IMR-90 (cell line): ENCODE measurements at places on chromosomes 5 and 9.

DNA sequence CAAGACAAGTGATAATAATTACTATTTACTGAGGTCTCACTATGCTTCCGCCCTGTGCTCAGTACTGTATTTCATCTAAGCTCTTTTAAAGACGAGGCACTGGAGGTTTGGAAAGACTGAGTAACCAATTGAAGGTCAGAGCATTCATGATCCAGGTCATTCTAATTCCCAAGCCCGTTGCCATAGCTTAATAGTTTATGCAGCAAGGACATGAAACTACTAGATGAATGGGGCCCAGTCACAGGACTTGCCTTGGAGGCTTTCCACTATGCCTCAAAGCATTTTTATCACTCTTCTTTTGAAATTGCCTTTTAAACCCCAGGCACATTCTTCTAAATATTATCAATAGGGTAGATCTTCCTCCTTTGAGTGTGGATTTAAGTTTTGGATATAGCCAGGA lies 17.2 kb upstream of the NFIB start:
- no peak for DNase-seq

GRCh38 chr5:115855959-115856358 lies 14.2 kb downstream of the AP3S1 start:
- peak; percentile 24 for DNase-seq

- no peak for DNase-seq
Measured at GRCh38 chr9:19631181-19631580, 157.7 kb downstream of the SLC24A2 start.

- no peak for DNase-seq
Measured at GRCh38 chr9:122144836-122145591, 14.6 kb downstream of the NDUFA8 start.

DNA sequence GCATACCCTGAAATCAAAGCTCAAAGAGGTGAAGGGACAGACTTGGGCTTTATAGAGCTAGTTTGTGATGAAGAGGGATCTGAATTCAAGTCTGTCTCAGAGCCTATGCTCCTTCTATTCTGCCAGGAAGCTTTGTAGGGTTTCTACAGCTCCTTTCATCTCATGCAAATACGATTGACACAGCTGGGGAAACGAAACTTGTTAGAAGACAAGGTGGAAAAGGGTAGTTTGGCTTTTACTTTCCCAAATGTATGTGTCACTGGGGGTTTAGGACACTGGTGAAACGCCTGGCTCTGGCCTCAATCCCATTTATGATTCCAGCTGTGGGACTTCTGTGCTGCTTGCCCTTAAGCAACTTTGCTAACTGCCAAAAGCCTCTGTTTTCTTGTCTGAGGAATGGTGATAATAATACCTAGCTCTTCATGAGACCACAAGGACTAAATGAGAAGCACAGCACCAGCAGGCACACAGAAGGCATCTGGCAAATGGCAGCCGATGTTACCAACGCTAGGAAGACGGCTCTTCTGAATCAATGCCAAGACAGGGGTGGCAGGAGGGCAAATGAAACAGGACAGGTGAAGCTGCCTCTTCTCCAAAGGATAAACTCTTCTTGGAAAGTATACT lies 70.3 kb upstream of the EQTN start:
- no peak for DNase-seq

DNA sequence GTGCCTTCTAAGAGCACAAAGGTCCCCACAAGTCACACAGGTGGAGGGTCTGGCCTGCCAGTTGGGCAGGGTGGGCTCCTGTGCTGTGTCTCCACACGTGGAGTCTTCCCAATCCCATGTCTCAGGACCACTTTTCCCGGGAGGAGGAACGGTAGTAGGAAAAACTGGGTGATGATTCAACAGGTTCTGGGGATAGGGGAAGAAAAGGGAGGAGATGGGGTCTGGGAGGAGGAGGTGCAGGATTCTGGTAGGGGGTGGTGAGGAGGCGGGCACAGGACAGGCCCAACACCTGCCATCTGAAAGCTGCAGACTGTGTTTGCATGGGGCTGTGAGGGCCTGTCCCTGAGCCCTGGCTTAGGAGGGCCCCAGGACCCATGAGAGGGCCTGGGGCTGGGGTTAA lies 215.2 kb downstream of the HSPA4 start:
- no peak for DNase-seq

DNA sequence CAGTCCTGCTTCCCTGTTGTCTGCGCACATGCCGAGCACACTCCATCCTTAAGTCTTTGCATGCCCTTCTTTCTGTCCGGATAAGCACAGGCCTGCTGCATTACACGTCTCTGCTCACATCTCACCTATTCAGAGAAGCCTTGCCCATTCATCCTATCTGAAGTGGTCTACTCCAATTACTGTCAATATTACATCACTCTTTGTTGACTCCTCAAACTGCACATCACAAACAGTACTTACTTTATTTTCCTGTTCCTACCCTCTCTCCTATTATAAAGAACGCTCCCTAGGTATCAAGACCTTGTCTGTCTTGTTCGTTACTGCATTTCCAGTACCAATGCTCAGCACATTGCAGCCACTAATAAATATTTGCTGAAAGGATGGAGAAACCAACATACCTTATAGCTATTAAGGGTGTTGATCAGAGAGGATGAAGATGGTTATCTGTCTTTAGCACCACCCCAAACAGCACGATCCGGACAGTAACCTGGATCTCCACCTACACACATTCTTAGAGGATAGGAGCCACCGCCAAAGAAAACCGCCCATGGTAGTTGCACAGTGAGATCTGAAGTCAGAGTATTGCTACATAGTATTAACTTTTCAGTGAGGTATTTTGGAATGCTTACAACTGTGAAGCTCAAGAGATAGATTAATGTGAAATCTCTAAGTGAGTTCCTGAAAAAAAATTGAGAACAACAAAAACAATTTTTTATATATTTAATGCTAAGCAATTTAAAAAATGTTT lies 1.6 kb upstream of the PRRC1 start:
- DNase-seq, result no peak

- DNase-seq, result no peak
Measured at GRCh38 chr5:9646843-9647242, 16.7 kb upstream of the TAS2R1 start.

DNA sequence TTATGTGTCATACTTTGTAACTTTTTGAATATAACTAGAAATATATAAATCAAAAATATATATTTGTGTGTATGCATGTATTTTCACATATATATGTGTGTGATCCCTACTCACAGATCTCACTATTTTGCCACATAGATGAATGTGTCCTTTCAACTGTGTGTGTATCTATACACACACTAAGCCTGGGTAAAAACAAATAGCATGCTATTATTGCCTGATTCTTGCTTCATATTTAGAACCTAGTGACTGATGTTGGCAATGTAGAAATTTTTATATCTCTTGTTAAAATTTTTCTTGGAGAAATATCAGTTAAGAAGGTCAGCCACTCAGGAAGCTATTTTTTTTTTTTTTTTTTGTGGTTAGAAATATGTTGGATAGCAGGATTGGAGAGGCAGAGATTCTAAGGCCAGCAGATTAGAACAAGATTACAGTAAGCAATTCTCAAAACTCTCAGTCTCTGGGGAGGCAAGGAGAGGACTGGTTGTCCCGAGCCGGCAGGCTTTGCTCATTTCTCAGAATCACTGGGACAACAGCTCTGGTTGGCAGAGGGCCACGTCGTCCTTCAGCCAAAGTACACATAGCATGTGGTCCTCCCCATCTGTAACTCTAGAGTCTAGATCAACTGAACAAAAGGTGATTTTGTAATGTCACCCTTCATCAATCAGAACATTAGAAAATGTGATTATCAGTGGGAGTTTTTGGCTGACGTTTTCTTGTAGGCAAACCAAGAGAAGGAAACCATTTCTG lies 19.7 kb downstream of the C6 start:
- peak; percentile 49 for DNase-seq

DNA sequence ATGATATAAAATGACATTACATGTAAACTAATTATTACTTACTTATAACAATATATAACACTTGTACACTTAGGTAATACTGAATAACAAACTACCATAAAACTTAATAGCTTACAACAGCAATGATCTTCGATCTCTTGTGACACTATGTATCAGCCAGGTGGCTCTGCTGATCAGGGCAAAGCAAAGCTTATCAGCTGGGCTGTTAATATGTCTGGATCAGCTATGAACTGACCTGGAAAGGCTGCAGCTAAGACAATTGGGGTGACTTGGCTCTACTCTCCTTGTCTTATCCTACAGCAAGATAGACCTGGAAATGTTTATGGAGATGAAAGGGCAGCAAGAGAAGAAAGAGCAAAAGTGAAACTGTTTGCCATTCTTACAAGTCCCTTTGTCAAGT lies 511.3 kb downstream of the TLR4 start:
- DNase-seq, result no peak

GRCh38 chr5:110738503-110738811 lies 350 bp upstream of the SLC25A46 start:
- no peak for DNase-seq

DNA sequence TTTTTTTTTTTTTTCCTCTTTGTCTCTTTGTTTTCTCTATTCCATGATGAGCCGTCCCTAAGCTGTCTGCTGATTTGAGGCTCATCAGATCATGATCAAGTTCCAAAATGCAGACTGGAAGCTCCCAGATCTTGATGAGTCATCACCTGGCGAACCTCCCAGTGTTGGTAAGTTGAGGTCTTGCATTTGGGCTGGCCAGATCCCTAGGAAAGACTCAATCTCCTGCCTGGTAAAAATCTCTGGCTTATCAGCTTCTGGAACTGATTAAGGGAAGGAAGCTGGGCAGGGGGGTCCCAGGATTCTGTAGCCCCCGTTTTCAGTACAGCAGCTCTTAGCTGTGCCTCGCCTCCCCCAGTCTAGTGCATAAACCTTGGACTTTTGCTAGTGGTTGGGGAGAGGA lies 69.0 kb downstream of the TSPAN17 start:
- peak; percentile 77 for DNase-seq
